Femur (tissue), 1 donor: ENCODE measurements at places on chromosomes 2 and 18.

- peak; percentile 25 for DNase-seq
Observed at GRCh38 chr2:80621656-80622055, 317.1 kb upstream of the LRRTM1 start.

DNA sequence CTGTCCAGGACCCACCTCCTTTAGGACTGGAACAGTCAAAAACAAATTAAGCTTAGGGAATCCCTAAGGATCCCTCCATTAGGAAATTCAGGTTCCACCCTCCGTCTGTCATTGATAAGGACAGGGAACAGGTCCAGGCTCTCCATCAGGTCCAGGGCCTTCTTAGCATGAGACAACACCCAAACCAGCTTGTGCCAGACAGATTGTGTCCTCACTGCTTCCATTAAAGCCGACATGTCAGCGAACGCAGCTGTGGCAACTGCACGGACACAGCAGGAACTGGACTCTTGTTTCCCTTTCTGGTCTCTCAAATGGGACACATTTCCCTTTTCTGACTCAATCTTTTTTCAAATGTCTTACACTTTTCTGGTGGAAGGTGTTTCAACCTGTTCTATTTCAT is 81.4 kb downstream of the BCL11A start:
- no peak for DNase-seq

DNA sequence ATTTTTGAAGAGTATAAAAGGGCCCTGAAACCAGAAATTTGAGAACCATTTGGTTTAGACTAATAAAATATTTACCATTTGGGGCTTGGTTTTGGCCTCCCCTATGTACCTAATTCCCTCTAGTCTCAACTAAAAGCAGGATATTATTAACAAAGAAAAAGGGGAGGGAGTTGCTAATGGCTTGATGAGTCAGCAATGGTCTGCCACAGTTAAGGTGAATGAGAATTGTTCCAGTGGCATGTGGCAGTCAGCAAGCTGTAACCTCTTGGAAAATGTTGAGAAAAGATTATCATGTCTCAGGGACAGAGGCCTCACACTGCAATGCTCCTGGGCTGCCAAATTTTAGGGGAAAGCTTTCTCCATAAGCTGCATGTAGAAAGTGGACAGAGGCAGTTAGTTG is 20.1 kb upstream of the SLC39A10 start:
- DNase-seq: no peak

GRCh38 chr2:232340171-232340935 is 38.2 kb upstream of the ALPP start:
- no peak for DNase-seq

GRCh38 chr2:130351711-130352110 is 4.1 kb upstream of the PTPN18 start:
- no peak for DNase-seq

DNA sequence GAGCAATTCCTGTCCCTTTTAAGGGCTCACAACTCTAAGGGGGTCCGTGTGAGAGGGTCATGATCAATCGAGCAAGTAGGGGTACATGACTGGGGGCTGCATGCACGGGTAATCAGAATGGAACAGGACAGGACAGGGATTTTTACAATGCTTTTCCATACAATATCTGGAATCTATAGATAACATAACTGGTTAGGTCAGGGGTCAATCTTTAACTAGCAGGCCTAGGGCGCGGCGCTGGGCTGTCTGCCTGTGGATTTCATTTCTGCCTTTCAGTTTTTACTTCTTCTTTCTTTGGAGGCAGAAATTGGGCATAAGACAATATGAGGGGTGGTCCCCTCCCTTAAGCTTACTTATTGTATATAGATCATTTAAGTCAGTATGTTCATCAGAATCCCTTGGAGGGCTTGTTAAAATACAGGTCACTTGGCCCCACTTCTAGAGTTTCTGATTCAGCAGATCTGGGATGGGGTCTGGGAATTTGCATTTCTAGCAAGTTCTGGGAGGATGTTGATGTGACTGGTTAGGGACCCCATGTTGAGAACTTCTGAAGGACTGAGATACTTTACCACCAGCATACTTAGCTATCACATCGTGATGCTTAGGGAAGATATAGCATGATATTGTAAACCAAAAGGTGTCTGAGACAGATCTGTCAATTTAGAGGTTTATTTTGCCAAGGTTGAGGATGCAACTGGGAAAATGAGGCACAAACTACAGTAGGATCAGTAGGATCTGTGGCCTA is 2.8 kb upstream of the INPP4A start:
- DNase-seq: no peak

DNA sequence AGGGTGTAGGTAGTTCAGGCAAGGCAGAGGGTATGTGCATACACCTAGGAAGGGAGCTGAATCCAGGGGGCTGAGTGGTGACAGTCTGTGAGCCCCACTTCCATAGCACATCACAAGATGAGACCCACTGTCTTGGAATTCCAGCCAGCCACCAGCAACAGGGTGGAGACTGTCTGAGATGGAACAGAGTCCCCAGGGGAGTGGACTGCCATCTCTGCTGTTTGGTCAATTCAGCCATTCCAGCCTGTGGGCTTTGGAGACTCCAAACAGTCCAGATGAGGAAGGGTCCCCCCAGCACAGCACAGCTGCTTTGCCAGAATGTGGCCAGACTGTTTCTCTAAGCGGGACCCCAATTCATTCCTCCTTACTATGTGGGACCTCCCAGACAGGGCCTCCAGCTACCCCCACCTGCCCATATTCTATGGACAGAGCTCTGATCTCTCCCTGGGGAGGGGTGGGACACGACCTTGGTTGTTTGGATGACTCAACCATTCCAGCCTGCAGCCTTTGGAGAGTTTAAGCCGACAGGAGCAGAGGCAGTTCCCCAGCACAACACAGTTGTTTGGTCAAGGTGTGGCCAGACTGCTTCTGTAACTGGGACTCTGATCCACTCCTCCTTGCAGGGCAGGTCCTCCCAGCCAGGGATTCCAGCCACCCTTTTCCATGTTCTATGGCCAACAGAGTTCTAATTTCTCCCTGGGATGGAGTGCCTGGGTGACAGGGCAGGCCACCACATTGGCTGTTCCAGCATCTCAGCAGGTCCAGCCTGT is 178.0 kb downstream of the RND3 start:
- no peak for DNase-seq

- DNase-seq: no peak
Observed at GRCh38 chr2:134259994-134260393, 6.1 kb downstream of the MGAT5 start.

DNA sequence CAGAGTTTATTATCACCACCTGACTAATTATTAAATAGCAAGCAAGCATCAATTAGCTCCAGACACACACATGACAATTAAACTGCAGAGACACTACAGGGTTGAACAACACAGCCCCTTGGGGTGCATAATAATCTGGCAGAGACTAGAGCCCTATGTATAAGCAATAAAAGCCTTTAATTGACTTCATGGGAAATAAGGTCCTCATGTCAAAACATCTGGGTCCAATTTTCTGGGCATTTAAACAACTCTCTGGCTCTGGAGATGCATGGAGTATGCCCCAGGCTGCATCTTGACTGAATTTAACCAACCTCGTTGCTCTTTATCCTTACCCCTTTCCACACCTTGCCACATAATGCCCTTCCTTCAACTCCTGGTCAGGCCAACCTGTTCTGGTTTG is 270.7 kb upstream of the THUMPD2 start:
- DNase-seq: no peak

GRCh38 chr18:51503351-51503750 is 305.9 kb upstream of the MEX3C start:
- DNase-seq: no peak

- peak; percentile 62 for DNase-seq
Observed at GRCh38 chr18:424071-424661, 76.3 kb downstream of the COLEC12 start.

GRCh38 chr2:140639628-140640027 is 1491.2 kb downstream of the LRP1B start:
- no peak for DNase-seq

DNA sequence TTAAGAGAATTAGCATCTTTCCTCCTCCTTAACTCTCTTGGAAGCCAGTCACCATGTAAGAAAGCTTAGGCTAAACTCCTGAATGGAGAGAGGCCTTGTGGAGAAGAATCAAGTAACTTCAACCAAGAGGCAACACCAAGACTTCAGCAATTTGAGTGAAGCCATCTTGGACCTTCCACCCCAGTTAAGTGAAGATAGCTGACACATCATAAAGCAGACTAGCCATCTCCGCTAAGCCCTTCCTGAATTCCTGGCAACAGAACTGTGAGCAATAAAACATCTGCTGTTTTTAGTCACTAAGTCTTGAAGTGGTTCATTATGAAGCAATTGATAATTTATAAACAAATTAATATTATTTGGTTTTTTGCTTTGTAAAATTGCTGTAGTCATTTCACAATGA is 1.5 kb upstream of the ZNF397 start:
- DNase-seq: no peak

GRCh38 chr2:122639176-122639575 is 883.7 kb downstream of the TSN start:
- DNase-seq: no peak

DNA sequence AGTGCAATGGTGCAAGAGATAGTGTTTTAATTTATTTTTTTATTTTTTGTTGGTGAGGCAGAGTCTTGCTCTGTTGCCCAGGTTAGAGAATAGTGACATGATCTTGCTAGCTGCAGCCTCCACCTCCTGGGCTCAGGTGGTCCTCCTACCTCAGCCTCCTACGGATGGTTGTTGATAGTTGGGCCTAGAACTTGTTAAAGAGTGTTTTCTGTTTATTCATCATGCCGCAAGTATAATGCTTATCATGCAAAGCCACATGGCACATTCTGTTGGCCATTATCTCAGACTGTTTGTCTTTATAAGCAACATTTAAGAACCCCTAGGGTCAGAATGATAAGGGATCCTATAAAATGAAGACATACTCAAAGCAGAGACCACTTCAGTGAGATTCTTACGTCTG is 1.7 kb downstream of the UGGT1 start:
- DNase-seq: no peak

GRCh38 chr2:112001136-112001715 is 53.8 kb upstream of the TMEM87B start:
- peak; percentile 38 for DNase-seq

DNA sequence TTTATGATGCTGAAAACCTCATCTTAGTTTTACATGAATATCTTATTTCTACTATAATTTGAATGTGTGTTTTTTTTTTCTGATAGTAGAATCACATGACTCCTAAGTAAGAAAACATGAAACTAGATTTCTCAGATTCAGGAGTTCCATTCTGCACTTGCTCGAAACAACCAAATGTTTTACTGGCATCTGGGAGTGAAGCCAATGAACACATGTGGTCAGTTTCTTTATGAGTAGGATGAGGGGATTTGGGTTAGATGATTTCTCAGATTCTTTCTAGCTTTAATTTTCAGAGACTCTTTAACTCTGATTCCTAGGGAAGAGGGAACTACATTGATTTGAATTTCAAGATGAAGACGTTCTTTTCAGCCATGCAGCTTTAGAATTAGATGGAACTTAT is 225.0 kb upstream of the NT5C1B start:
- no peak for DNase-seq
